Globus pallidus (tissue), 1 donor: ENCODE measurements at places on chromosomes 4 and X.

GRCh38 chrX:8738588-8739189 is 6.8 kb upstream of the ANOS1 start:
- peak; percentile 39 for DNase-seq

DNA sequence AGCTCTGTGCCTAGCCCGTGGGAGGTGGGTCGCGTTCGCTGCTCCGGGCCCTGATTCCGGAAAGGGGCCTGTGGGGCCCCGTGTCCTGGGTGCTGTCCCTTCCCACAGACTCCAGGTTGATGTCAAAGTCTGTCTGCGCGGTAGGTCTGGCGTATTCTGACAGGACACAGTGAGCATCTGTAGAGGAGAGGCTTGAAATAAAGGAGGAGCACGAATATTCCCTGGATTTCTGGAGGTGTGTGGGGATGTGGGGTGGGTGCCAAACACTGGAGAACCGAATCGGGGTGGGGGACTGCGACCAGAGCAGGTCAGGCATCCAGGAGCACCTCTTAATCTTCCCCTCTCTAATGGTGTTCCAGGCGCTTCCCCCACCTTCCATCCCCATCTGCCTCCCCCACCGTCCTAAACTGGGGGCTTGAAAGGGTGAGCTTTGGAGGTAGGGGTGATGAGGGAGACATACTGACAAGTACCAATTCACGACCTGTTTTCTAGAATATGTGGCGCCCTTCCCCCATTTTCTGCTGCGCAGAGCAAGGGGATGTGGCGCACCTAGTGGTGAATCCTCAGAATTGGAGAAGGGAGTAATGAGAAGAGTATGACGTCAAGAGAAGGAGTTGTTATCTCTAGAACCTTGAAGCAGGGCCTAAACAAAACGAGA is 877 bp downstream of the GPRASP1 start:
- DNase-seq: peak; percentile 43

- no peak for DNase-seq
These were observed 8.2 kb downstream of the FHIP1A start for GRCh38 chr4:151417164-151417571.

DNA sequence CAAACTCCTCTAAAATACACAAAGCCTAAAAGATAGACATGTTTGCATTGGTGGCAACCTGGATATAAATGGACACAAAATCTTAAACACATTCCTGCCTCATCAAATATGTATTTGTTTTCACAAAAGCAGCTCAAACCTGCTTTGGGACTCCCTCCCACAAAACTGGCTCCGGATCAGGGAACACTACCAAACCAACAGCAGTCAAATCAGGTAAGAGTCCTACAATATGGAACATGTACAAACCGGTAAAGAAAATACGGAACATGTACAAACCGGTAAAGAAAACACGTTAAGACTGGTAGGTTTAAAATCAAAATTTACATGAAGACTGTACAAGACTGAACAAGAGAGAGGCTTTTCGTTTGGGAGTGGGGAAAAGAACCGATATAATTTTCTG is 4.3 kb downstream of the AMTN start:
- DNase-seq: no peak

DNA sequence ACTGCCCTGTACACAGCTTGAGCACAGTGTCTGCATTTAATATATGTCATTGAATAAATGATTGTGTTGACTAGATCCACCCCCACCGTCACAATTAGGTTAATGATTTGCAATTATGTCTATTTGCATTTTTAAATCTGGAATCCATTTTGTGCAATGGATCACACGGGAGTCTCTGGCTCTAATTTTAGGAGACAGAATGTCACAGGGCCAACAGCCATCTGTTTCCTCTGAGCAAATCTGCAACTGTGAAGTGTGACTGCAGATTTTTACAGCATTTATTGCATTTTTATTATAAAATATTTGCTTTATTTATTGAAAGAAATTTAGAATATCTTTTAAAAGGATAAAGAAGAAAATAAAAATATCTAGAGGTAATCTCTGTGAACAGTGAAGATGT is 316.8 kb downstream of the HS3ST1 start:
- DNase-seq: no peak

DNA sequence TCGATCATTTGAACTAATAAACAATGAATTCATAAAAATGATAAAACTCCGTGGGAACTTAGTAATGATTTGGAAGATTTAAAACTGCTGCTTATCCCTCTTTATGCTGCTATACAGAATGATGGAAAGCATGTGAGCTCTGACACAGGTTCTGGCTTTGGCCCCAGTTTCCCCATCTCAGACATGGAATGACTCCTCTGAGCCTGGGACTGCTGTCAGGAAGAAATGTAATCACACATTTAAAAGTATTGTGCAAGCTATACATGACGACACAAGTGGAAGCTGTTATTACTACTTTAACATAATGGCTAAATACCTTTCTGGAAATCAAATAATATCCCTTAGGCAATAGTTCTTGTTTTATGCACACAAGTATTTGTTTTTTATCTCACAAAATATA is 161.7 kb downstream of the DCHS2 start:
- no peak for DNase-seq

DNA sequence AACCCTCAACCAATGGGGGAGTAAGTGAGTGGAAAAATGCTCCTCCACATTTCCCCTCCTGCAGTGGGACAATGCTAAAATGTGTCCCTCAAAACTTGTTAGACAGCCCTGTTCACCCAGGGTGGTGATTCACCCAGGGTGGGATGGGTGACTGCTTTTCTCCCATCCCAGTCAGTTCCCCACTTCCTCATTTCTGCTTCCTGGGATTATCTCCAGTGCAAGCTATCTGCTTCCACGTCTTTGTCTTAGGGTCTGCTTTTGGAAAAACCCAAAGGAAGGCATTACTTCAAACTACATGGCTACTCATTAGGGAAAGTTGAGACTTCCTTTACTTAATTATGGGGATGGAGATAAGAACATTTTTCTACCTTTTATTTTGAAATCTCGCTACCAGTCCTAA is 45.5 kb downstream of the ETNPPL start:
- DNase-seq: no peak

DNA sequence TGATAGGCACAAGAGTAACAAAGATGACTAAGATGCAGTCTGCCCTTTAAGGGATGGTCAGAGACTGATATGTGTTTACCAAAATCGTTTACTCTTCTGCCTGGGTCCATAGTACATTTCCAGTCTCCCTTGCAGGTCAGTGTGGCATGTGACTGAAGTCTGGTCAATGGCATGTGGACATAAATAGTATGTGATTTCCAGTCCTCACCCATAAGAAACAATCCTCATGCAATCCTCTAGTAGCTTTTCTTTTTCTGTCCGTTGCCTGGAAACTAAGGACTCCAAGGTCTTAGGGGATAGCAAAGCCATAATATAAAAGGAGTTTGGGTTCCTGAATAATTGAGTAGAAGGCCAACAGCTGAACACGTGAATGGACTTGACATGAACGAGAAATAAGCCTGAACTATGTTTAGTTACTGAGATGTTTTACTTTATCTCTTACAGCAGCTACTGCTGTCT is 1.1 kb downstream of the SLC9B2 start:
- peak; percentile 24 for DNase-seq

DNA sequence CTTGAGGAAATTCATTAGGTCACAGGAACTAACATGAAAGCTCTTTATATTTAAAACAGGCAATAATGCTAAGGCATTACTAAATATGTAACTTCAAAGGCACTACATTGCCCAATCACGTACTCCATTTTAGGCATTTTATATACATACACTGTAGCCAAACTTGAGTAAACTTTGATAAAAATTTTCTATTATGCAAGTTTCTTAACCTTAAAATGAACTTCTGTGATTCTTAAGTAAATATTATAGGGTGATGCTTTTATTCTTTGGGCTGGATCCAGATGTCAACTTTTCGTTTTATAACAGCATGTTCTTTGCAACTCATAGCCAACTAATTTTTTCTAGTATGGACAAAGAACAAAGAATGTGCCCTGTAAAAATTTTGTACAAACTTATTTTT is 28.3 kb upstream of the MAP9 start:
- DNase-seq: no peak

DNA sequence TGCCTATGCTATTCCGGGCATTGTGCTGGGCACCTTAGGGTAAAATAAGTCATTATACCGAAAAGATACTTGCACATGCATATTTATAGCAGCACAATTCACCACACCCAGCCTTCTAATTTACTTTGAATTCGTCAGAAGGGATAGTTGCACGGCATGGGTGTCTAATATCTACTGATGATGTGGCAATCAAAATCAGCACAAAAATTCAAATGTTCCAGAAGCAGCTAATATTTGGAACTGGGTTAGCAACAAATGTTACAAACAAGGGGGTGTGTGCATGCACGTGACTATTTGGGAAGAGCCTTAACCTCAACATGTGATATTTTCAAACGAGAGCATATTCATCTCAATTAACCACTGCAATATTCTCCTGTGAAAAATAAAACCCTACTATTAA is 79.7 kb upstream of the PRSS48 start:
- DNase-seq: no peak

DNA sequence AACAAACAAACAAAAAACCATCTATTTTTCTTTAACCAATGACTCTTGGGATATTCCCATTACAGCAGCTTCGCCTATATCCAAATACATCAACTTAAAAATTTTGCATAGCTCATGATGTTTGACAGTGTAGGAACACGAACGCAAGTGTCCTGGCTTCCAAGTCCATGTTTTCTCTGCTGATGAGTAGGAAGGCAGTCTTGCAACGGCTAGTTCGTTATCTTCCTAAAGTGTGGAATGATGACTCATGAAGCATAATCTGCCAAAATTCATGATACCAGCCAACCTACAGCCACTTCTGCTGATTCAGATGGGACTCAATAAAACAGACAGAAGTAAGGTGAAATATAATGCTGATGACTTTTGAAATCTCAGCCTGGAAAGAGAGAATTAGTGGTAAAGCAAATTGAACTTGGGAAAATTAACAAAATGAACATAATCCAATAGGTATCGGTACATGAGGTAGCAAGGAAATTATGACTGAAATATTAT is 6.4 kb upstream of the SEPTIN11 start:
- DNase-seq: no peak

DNA sequence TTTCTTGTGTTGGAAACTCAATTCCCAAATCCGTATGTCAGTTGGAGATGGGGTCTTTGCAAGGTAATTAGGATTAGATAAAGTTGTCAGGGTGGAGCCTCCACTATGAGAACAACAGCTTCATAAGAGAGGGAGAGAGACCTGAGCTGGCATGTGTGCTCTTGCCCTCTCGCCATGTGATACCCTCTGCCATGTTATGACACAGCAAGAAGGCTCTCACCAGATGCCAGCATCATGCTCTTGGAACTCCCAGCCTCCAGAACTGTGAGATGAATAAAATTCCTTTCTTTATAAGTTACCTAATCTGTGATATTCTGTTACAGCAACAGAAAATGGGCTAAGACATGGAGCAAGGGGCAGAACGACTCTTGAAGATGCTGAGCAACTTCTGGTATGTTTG is 201.9 kb upstream of the BOD1L1 start:
- DNase-seq: no peak

DNA sequence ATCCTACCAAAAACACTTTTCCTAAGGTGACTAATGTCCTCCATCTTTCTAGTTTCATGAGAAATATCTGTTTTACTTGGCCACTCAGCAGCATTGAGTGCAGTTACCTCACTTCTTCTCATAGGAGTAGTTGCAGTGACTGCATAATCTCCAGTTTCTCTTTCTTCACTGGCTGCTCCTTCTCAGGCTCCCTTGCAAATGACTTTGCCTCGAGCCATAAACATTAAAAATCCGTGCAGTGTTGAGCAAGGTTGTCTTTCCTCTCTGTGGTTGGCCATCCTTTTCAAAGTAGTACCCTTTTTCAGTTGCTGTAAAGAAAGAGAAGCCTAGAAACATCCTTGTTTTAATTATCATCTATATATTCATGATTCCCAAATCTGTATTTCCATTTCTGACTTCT is 10.2 kb upstream of the PRKG2 start:
- no peak for DNase-seq

DNA sequence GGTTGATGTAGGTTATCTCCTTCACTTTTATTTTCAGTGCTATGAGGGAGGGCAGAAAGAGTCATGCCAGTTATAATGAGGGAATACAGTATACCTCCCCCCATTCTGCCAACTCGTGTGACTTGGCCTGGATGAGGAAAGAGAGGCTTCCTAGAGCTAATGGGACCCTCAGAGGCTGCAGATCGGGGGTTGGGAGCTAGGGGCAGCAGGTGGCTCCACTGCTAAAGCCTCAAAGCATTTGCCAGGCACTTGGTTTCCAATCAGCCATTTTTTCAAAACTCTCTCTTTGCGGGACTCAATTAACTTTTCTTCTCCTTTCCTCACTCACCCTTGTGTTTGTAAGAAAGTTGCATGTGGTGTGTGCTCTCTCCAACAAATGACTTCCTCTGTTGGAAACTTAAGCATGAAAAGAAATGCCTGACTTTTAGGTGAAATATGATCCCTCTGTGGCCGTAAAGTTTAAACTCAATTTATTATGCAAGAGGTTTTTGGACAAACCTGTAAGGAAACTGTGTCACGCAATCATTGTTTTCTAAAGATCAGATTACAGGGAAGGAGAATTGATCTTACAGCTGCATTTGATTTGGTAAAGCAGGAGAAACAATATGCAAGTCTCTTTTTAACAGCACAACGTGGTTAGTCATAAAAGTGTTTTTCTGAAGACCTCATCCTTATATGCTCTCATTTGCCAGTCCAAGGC is 7.0 kb downstream of the SFRP2 start:
- DNase-seq: no peak

GRCh38 chr4:108589961-108590360 is 30.4 kb upstream of the RPL34 start:
- no peak for DNase-seq

- DNase-seq: no peak
These were observed 21.2 kb upstream of the CYP4V2 start for GRCh38 chr4:186169945-186170802.

- no peak for DNase-seq
These were observed 44.4 kb downstream of the TNIP3 start for GRCh38 chr4:121119715-121120114.

GRCh38 chrX:134803551-134804183 is 145.4 kb upstream of the PLAC1 start:
- no peak for DNase-seq

DNA sequence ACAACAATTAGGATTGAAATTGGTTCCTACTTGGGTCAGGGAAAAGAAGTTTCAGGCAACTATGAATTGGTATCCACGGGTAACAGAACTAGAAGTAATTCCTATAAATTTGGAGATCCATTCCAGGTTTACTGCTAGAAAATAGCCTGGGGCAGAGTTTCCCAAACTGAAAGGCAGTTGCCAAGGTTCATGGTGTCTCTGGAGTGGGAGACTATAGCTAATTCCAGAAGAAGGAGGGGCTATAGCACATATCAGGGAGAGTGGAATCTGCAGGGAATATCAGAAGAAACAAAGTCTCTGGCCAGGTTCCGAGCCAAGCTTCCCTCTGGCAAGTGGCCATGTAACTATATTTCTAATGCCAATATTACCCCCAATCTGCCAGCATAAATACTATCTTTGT is 166.3 kb downstream of the GALNTL6 start:
- DNase-seq: no peak

GRCh38 chrX:96703816-96704215 is 19.2 kb downstream of the DIAPH2 start:
- DNase-seq: no peak

GRCh38 chrX:49001521-49002090 is 458 bp downstream of the GRIPAP1 start:
- DNase-seq: peak; percentile 13
